ENCODE measurements at places on chromosomes 16 and 17. TPM values are rescaled to one million over a fixed set of nuclear protein-coding genes. Genes with fewer than 3 reads are reported as not detected.

NECAB2 gene
- 4.6 TPM for total RNA-seq

SCNN1G gene
- 1.2 TPM for total RNA-seq

MMP28 gene
- 0.53 TPM for total RNA-seq

LRRC46 gene
- 1.3 TPM for total RNA-seq

TSNAXIP1 gene
- 14.5 TPM for total RNA-seq

PIK3R5 gene
- total RNA-seq, result 0.50 TPM

C17orf100 gene
- total RNA-seq, result 6.1 TPM

ZG16 gene
- not detected for total RNA-seq

PIPOX gene
- 5.3 TPM for total RNA-seq

AANAT gene
- total RNA-seq, result not detected

SHISA6 gene
- total RNA-seq, result 1.2 TPM

WFDC1 gene
- total RNA-seq, result 0.24 TPM

KRTAP2-2 gene
- total RNA-seq, result not detected

ABCA6 gene
- total RNA-seq, result 0.31 TPM

PERCC1 gene
- 7.1 TPM for total RNA-seq

RCVRN gene
- total RNA-seq, result not detected

KRTAP2-3 gene
- total RNA-seq, result not detected

SMTNL2 gene
- 8.3 TPM for total RNA-seq

SCO1 gene
- 29.0 TPM for total RNA-seq

GPT2 gene
- total RNA-seq, result 99.5 TPM

KRT39 gene
- total RNA-seq, result not detected

MRM3 gene
- total RNA-seq, result 14.5 TPM

GUCY2D gene
- total RNA-seq, result not detected

NXPH3 gene
- 0.20 TPM for total RNA-seq

DVL2 gene
- total RNA-seq, result 104 TPM

MSL1 gene
- total RNA-seq, result 143 TPM

CSF3 gene
- total RNA-seq, result not detected

SLC16A6 gene
- total RNA-seq, result 0.24 TPM

TBC1D26 gene
- 2.9 TPM for total RNA-seq

SMIM22 gene
- total RNA-seq, result not detected

BAIAP2 gene
- 37.6 TPM for total RNA-seq

CHRNE gene
- 0.31 TPM for total RNA-seq

ACLY gene
- 186 TPM for total RNA-seq
